ENCODE measurements at places on chromosomes 11 and 22.

DNA sequence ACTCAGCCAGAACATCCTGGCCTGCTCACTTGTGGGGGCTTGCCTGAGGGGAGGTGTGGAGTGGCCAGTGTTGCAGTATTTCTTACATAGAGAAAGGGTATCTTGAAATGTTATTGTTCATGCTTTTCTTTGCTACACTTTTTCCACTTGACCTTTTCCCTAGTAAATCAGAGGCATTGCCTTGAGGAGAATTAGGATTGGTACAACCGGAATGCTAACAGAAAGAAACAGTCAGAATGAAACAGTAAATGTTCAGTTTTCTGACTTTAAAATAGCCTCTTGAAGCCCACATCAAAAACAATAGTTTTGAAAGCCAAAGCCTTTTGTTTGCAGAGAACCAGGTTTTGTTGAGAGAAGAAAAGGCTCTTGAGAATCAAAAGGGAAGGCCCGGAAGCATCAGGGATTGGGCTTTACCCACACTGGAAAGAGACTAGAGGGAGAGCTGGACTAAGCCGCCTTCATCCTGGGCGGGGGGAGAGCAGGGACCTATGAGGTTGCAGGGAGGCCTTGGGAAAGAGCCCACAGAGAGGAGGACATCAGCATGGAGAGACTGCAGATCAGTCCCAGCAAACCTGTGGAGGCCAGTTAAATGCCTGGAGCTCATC is 12.4 kb downstream of the ADM start:
- no peak for DNase-seq

- no peak for DNase-seq
These were observed 242.3 kb upstream of the B3GAT1 start for GRCh38 chr11:134654161-134654915.

DNA sequence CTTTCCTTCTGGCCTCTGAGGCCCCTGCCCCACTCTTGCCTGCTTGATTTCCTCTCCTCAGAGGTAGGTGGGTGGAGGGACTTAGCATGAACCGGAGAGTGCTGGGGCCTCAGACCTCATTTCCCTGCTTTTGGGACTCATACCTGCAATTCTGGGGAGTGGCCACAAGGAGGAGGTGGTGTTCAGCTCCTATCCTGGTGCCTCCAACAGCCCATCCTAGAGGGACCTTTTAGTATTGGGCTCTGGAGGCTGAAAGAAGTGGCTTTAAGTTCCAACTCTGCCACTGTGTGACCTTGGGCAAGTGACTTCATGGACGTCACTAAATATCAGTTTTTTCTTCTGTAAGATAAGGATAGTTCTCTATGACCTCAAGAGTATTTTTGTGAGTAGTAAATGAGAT is 98.6 kb downstream of the KIAA1671 start:
- DNase-seq = no peak

DNA sequence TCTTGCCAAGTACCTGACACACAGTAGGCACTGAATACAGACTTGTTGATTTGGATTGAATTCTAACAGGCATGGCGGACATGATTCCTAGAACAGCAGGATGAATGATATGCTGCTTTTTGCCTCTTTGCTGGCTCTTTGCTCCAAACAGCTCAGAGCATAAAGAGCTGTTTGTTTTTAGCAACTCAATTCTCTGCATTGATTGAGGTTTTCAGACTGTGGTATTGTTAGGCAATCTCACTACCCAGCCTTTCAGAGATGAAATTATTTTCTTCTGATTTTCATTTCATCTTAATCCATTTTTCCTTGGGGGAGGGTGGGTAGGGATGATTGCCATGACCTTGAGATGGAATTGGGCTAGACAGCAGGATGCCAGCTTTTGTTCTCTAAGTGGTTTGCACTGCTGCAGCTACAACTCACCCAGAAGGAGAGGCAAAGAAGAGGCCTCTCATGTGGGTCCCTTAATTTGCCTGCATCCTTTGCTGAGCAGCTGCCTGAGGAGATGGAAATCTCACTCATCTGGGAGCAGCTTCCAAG is 20.5 kb downstream of the COA4 start:
- no peak for DNase-seq

GRCh38 chr11:2186669-2187279 is 15.2 kb upstream of the TH start:
- DNase-seq = peak; percentile 14

GRCh38 chr11:17734418-17734911 is at the start of gene KCNC1:
Gene KCNC1 (plus strand): TSS chr11:17734781. CDS start chr11:17736003, 1,222 bp downstream.
- no peak for DNase-seq

DNA sequence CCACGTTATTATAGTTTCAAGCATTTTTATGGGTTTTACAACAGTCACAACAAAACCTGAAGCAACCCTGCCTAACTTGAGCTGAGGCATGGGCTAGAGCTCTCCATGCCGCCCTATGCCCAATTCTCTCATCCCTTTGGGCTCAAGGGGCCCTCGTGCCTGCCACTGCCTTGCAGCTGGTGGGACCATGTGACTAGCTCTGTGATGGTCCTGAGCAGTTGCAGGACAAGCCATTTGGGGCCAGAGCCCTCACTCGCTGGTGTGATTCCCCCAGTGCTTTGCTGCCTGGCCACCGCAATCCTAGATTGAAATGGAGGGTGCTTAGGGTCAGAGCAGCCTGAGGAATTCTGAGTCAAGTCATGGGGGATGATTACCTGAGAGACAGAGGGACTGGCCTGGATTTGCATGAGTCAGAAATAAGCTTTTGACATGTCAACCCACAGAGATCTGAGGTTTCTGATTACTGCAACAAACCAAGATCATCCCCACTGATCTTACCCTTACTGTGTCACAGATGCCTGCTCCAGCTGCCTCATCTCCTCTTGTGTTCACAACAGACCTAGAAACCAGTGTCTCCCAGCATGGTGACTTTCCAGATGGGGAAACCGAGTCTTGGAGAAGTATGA is 323.7 kb downstream of the BRD1 start:
- DNase-seq = no peak

DNA sequence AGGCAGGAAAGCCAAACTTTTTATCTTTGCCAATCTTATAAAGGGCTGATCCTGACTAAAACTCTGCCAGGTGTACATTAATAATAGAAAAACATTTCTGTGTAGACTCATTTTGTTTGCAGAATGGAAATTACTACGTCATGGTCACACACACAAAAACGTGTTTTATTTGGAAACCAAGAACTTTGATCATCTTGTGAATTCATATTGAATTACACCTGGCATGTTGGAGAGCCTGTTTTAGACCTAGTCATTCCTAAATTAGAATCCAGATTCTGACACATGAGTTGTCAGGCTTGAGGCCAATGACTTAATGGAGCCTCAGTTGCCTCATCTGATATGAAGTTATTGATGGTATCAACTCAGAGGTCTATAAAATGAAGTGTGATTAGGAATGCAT is 235.6 kb upstream of the TENM4 start:
- DNase-seq = no peak

- DNase-seq = no peak
These were observed 6.5 kb downstream of the RGL4 start for GRCh38 chr22:23697031-23697970.

GRCh38 chr22:36986242-36986821 is 32.9 kb downstream of the TST start:
- DNase-seq = no peak

GRCh38 chr11:47732271-47732670 is 17.1 kb upstream of the AGBL2 start:
- DNase-seq = no peak

- no peak for DNase-seq
These were observed 65.3 kb upstream of the SLN start for GRCh38 chr11:107777110-107777509.

DNA sequence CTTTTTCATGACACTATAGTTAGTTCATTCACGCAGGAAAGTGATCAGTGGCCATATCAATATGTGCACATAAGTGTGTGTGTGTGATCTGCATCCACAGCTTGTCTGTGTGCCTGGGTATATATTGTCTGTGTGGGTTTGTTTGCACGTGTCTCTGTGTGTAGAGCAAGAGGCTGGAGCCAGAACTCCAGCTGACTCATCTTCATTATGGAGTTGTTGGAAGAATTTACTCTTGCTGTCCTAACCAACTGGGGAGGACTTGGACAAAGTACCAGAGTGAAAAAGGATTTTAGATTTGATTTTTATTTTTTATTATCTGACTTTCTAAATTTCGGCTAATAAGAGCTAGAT is 63.9 kb downstream of the TP53I11 start:
- DNase-seq = no peak

GRCh38 chr11:44143987-44144909 is 48.8 kb downstream of the EXT2 start:
- DNase-seq = no peak

- DNase-seq = no peak
These were observed 6.6 kb upstream of the POU2AF3 start for GRCh38 chr11:111291764-111292163.

DNA sequence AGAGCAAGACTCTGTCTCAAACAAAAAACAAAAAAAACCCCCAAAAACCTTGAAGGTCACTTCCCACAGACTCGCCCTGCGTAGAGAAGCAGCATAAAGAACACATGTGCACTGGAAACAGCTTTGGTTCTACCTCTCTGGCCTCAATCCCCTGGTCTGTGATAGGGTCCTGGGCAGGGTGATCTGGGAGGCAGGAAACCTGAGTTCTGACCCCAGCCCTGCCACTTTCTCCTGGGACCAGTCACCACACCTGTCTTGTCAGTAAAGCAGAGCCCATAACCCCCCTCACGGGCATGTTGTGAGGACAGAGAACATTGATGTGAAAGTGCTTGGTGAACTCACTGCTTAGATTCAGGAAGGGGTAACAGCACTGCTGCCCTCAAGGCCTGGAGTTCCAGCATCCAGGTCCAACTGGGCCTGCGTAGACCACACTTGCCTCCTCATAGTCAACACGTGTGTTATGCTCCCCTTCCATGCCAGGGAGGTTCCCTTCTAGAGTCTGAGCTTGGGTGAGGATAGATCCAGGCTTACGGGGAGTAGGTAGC is 11.4 kb downstream of the UCP2 start:
- DNase-seq = no peak

GRCh38 chr11:94539420-94539819 is 4.3 kb upstream of the FUT4 start:
- no peak for DNase-seq

DNA sequence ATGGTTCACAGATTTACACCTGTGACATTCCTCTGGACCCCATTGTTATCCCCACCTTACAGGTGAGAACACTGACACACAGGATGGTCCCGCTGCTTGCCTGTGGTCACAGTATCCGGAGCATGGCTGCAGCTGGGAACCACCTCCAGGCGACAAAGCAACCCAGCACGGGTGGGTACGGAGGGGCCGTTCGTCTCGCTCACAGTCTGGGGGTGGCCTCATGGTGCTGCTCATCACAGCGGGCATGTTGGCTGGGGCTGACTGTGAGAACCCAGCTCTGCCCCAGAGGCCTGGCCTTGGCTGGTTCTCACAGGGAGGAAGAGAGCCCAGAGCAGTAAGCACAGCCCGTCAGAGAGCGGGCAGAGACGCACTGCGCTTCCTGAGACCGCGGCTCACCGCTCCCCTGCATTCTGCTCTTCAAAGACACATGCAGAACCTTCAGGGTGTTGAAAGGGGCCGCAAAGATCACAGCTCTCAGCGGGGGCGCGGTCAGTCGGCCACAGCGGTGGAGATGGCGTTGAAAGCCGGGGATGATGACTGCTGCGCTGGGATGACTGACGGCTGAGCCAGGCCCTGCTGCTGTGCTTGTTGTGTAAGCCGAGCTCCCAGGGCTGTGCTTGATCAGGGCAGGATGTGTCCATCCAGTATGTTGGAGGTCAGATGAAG is 423.0 kb downstream of the BRD1 start:
- no peak for DNase-seq

DNA sequence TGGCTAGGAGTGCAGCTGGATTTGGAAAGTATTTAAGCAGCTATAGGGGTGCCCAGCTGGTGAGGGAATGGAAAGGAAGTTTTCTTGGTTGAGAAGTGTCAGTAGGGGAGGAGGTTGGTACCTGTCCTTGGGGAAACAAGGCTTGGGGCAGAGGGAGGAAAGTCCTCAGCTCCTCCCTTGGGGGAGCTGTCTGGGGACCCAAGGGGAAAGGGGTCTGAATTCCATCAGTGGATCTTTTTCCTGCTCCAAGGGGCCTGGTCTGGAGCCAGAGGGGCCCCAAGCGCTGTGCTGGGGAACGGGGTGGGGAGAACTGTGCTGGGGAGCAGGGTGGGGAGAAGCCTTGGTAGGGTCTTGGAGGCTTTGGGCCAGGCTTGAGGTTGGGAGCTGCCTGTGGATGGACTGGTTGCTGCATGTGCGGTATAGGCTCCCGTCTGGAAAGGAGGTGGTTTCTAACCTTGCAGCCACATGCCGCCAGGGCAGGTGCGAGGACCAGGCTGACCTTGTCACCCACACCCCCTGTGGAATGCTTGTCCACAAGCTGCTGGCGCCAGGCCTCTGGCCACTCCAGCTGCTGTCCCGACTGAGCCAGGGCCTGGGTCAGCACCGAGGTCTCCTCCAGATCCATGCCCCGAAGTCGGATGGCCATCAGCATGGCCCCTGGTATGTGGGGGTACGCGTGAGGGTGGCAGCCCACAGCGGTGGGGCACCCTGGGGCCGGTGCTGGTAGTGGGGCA is 963 bp downstream of the TYMP start:
- DNase-seq = no peak

DNA sequence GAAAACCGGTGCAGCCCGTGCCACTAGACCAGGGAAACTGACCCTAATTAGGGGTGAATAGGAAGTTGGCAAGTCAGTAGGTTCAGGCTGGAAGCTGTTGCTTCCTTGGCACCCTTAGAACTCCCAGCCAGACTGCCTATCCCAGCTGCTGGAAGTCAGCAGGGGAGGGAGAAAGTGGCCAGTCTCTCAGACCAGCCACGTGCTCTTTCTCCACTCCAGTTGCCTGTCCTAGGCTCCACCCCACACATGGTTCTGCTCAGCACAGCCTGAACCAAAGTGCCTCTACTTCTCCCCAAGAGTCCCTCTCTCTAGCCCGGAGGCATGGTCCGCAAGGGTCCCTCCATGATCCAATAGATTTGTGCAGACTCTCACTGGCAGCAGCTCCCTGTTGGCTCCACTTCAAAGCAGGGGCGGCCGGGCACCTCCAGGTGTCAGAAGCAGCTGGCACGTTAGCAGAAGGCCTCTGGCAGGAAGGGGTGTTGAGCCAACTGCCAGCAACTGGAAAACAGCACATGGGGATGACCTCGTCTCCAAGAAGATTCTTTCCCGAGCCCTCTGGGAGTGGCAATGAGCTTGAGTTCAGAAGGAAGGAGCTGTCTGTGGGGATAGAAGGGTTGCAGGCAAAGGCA is 27.7 kb downstream of the ARFGAP2 start:
- DNase-seq = no peak

GRCh38 chr11:125105926-125106325 is 5.5 kb downstream of the TMEM218 start:
- DNase-seq = no peak

DNA sequence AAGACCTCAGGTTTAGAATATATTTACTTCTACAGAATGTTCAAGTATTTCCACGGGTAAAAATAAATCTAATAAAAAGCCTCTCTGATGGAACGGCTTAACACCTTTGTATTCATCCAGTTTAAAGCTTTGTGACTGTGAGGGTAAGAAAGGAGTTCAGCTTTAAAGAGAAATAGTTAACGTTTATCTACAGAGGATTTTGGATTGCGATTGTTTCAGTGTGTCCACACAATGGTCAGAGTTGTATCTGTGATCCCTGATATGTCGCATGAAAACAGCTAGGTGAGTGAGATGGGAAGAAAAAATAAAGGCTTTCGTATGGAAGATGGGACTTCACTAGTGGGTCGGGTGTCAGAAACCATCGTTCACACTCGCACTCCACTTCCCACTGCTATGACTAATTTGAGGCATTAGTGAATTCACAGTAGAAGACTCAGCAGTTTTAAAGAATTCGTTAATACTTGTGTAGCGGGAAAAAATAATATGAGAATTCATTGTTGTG is 1.6 kb downstream of the APLP2 start:
- DNase-seq = no peak

Data from T-helper 2 cell (primary cell).